PC-3 (cell line): ENCODE measurements at places on chromosomes 7 and 10. TPM values are rescaled to one million over a fixed set of nuclear protein-coding genes. Genes with fewer than 3 reads are reported as not detected.
A peak's percentile ranks its signal among the peaks of the same experiment; 100 is the strongest.

The PRPS1L1 gene
- not detected in 2 replicates for total RNA-seq

The IL6 gene
- 110 and 113 TPM in 2 replicates for total RNA-seq

The PTN gene
- 0.07 and 0.46 TPM in 2 replicates for total RNA-seq

The NACAD gene
- 0.12 and 0.26 TPM in 2 replicates for total RNA-seq

GRCh38 chr7:139060695-139061237 lies 24.9 kb upstream of the ZC3HAV1L start:
- no peak overlapping the region for H3K27ac ChIP-seq
- no peaks in the 10 kb centered on the region for H3K27me3 ChIP-seq
- DNase-seq = no peak
- H3K4me3 ChIP-seq = no peak overlapping the region

DNA sequence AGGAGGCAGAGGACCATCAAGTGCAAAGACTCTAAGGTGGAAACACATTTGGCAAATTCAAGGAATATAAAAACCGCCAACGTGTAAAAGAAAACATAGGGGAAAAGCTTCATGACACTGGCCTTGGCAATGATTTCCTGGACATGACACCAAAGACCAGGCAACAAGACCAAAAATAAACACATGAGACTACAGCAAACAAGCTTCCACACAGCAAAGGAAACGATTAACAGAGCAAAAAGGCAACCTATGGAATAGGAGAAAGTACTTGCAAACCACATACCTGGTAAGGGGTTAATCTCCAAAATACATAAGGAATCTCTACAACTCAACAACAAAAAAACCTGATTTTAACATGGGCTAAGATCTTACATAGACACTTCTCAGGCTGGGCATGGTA lies 3.5 kb downstream of the GSTO1 start:
- peaks cover 38% of the 10 kb centered on the region for H3K4me1 ChIP-seq
- H3K27ac ChIP-seq = no peak overlapping the region
- peaks cover 22% of the 10 kb centered on the region for H3K36me3 ChIP-seq
- no peak overlapping the region for H3K4me3 ChIP-seq
- no peak for DNase-seq

DNA sequence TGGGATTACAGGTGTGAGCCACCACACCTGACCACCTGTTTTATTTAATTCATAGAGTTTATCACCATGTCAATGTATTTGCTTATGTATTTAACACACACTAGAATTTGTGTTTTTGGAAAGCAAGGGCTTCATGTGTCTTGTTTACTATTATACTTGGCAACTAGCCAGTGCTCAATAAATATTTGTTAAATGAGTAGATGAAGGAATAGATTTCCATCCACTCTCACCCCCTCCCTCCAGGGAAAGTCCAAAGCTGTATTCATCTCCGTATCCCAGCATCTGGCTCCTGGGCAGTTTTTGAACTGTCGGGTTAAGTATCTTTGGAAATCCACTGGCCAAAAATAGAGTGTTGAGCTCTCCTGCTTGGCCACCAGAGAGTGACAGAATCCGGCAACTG lies 4.6 kb upstream of the RADIL start:
- H3K27me3 ChIP-seq = no peaks in the 10 kb centered on the region
- DNase-seq = peak; percentile 50
- H3K27ac ChIP-seq = no peak overlapping the region
- no peaks in the 10 kb centered on the region for H3K36me3 ChIP-seq
- H3K4me3 ChIP-seq = no peak overlapping the region

DNA sequence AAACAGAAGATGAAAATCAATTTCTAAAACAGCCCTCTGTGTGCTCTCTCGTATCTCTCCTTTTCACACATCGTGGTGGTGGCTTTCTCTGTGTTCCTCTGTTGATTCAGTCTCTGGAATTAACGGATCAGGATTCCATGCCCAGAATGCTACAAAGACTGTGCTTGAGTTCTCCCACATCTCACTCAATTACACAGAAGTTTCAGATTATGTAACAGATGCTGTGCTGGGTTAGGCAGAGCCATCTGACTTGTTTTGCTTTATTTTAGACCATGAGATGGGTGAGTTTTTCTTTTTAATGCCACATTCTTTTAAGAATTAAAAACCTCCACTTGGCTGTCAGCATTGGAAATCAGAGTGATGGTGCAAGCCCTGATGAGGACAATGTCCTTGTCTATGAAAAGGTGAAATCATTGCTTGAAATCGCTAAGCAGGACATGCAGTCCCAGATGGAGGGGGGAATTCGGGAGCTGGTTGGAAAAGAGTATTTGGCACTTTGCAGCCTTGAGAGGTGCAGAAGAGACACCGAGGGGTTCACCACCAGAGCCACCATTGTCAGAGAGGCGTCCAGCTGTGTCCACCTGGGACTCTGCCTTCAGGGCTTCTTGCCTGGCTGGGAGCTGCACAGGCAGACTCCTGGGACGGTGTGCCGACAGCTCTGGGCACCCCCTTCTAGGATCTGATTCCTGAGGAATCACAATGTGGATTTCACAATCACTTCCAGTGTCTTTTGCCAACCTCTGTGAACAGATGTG lies 80.4 kb downstream of the EGFR start:
- peaks cover 9% of the 10 kb centered on the region; the same call in 1 of the 2 replicates for H3K36me3 ChIP-seq
- no peak overlapping the region for H3K27ac ChIP-seq
- DNase-seq = no peak
- H3K27me3 ChIP-seq = no peaks in the 10 kb centered on the region

DNA sequence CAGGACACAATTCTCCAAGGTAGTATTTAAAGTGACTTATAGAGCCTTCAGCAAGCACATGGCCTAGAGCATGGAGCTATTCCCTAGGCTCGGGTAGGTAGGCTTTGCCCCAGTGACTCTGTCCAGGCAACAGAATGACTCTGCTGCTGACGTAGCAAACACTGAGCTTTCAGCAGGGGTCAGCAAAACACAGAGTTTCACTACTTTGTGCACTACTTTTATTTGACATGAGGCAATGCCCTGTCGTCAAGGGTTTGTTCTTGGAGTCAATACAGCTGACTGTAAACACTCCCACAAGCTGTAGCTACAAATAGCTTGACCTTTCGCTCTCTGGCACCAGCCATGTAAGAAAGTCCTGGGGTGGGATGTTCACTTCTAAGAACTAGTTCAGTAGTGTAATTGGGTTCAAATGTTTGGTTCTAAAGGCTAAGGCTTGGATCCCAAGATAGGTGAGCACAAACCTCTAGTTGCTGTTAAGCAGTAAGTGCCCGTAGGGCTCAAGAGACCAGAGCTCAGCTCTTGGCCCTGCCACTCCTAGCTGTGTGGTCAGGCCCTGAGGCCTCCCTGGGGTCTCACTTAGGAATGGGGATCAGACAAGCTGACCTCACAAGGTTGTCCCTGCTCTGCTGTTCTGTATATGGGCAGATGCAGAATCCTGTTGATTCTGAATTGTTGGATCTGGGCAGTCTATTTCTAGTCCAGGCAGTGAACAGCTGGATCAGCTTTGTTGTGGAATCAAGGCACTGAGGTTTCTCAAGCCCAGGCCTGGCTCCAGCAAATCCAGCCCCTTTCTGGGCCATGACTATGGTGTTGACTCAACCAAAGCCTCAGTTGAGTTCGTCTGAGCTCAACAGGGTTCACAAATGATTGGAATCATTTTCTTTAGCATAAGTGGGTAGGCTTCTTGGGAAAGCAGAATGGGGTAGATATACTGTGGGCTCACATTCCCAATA lies 10.7 kb downstream of the NODAL start:
- DNase-seq = no peak
- no peaks in the 10 kb centered on the region for H3K27me3 ChIP-seq
- no peaks in the 10 kb centered on the region for H3K4me1 ChIP-seq
- no peak overlapping the region for H3K27ac ChIP-seq
- no peak overlapping the region for H3K4me3 ChIP-seq

GRCh38 chr7:131011976-131012375 lies 278.0 kb upstream of the KLF14 start:
- H3K36me3 ChIP-seq = no peaks in the 10 kb centered on the region
- H3K4me1 ChIP-seq = peaks cover 61% of the 10 kb centered on the region
- H3K27me3 ChIP-seq = no peaks in the 10 kb centered on the region
- H3K4me3 ChIP-seq = no peak overlapping the region
- DNase-seq = peak; percentile 54

GRCh38 chr7:77330169-77330882 lies 85.8 kb downstream of the GSAP start:
- peak; percentile 80 for DNase-seq
- H3K27me3 ChIP-seq = no peaks in the 10 kb centered on the region
- peak overlapping the region; percentile 64 for H3K27ac ChIP-seq
- H3K4me3 ChIP-seq = no peak overlapping the region
- H3K36me3 ChIP-seq = no peaks in the 10 kb centered on the region
